LHCN-M2 (cell line): ENCODE measurements at places on chromosomes 4 and X.

- DNase-seq: peak; percentile 75
Measured at GRCh38 chrX:150548684-150549083, 19.7 kb upstream of the MTM1 start.

DNA sequence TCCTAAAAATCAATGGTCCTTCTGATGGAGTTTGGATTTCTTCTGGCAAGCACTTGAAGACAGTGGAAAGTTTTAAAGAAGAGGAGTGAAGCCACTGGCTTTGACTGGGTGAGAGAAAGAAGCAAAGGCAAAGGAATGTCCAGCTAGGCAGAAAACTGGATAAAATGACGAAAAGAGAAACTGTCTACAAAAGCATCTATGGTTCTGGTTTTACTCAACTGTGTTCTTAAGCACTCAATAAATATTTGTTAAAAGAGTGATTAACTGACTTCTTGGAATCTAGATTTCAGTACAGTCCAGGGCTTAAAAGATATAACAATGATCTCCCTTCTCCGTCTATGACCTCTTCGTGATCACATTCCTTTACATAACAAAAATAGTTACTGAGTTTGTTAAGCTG, 52.4 kb downstream of the PACRGL start:
- DNase-seq: no peak

- no peak for DNase-seq
Measured at GRCh38 chr4:102574317-102574716, 73.2 kb downstream of the NFKB1 start.

DNA sequence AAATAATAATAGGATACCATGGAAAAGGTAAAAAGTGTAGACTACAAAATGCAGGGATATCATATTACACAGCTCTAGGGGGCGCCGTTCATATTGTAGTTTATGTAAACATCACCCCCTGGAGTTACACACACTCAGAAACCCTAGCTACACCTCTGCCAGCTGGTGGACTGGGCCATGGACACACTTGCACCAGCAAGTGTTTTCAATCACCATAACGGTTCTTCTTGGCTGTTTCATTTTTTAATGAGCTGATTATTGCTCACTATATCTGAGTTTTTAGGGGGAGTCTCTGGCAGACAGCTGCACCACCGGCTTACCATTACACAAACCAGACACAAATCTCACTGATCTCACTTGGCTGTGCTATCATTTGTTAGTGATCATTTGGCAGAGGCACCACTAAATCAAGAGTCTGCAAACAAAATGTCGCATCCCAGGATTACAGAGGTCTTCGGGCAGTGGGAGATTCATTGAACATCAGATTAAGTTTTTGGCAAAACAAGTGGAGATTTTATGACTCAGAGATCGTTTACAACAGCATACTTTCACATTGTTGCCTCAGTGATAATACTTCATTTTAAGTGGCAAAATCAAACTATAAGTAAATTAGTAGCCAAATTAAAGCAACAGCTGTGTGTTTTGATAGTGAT, 185.7 kb downstream of the UNC5C start:
- DNase-seq: peak; percentile 48

- peak; percentile 48 for DNase-seq
Measured at GRCh38 chr4:101669138-101669831, 121.2 kb upstream of the BANK1 start.

DNA sequence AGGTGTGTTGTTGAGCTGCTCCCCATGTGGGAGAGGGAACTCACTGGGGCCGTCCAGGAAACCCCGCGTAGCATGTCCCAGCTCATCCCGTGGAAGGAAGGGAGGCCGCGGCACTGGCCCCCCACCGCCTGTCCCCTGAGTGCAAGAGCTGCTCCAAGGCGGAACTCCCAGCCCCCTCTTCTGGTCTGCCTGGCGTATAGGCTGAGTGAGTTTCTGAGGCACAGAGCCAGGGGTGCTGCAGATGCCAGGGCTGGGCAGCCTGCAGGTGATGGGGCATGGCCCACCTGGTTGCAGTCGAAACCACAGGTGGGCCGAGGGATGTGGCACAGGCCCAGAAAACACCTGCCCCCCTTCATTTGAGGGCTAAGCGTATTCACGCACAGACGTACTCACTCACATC, 49.6 kb downstream of the ABLIM2 start:
- DNase-seq: no peak

DNA sequence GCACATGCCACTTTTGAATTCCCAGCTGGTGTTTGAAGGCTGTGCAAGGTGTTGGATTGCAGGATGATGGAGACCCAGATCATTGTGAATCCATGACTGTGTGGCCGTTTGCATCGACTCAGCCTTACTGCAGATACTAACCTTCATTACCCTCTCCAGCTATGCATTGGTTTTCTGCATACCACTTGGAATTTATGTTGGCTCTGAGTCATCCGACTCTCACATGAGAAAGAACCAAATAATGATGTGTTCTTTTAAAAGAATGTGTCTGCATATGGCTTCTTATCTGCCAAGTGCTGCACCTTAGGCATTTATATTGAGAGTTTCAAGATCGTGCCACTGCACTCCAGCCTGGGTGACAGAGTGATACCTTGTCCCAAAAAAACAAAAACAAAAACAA, 106.7 kb upstream of the PRKX start:
- peak; percentile 53 for DNase-seq

GRCh38 chr4:128527351-128527750, 239.7 kb upstream of the PGRMC2 start:
- no peak for DNase-seq

- no peak for DNase-seq
Measured at GRCh38 chrX:41718481-41719235, 5.3 kb upstream of the GPR82 start.

GRCh38 chr4:180650273-180650672, 1592.9 kb upstream of the TENM3 start:
- no peak for DNase-seq

DNA sequence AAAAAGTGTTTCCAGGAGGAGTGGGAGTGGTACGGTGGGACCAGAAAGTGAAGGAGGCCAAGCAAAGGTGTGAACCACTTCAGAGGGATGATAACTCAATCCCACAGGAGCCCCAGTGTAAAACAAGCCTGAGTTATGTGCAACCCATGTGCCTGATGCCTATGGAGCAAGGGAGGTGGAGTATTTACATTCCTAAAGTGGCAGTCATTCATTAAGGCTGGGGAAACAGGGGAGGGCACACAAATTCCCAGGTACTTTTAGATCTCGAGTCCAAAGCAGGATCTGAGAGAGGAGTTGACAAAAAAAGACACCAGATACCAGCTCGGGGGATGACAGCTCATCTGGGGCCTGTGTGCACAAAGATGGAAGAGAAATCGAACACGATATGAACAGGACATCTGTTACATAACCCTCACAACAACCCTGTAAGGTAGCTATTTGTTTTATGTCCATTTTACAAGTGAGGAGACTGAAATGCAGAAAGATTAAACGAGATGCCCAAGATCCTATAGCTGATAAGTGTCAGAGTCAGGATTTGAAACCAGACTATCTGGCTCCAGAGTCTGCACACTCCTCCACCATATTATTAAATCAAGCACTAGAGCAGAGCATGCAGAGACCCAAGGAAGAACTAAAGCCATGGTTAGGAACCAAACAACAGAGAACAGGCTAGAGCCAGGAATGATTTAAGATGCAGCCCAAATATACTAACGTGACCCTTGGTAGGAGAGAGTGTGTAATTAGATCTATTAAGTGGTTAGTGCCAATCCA, 91.9 kb upstream of the MAPK10 start:
- DNase-seq: peak; percentile 26

DNA sequence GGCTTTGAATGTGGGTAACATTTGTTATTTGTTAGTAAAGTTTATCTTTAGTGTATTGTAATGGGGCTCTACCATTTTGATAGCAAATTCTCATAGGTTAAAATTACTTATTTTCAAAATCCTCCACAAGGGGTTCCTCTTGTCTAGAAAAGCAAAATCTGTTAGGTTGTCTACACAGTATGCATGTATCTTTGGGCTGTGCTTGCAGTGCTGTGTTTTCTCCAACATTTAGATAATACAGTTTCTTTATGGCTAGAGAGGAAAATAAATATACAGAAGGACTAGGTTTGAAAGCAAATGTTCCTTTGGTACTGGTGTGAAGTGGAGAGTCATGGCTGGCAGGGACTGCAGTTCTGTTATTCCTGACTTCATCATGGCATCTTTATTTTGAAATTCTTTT, 40.3 kb downstream of the POLR2B start:
- DNase-seq: no peak

DNA sequence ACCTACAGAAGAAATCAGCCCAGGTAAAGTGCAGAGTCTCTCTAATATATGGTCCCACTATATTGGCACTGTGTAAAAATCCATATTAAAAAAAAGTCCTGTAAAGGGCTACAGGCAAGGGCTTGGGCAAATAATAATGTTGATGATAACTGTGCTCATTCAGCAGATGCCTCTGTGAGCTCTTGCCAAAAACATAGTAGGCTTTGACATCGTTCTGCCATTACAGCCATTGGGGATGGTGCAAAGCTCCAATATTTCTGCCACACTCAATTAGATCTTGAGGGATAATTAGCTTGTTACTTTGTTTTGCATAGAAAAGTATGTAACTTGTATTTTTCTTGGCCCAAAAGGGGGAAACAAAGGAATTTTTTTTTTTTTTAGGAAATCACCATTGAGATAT, 645.5 kb upstream of the FAM241A start:
- DNase-seq: no peak

DNA sequence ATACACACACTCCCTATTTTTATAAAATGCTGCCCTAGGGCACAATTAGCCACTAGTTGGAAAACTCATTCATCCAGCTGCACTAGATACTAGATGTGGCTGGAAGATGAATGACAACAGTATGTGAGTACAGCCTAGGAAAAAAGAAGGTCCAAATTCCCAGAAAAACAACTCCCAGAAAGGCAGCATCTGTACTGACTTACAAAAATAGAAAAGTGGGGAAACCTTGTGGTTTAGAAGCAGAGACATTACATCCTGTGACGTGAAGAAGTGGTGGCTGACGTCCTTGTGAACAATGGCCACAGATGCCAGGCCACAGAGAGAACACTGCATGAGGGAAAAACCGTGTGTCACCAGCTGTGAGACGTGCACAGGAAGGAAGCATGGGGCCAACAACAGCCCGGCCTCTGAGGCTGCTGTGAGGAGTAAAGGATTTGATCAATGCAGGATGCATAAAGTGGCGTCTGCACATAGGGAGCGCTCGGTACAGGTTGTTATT, 81.2 kb downstream of the SPRY1 start:
- peak; percentile 70 for DNase-seq

DNA sequence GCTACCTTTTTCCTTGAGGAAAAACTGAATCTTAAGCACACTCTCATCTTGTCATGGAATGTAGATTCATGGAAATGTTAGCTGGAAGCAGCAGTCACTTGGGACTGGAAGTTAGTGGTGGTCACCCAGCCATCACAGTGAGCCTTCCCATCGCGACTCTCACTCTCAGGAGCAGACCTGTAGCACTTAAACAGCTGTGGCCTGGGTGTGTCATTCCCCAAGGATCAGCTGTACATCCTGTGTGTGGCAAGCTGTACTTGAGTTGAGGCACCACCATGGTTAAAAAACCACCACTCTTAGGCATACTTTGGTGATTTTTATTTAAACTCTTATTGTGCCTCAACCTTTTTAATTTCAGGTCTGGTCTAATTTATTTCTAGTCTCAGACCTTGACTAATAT, 46.7 kb downstream of the JADE1 start:
- peak; percentile 62 for DNase-seq

DNA sequence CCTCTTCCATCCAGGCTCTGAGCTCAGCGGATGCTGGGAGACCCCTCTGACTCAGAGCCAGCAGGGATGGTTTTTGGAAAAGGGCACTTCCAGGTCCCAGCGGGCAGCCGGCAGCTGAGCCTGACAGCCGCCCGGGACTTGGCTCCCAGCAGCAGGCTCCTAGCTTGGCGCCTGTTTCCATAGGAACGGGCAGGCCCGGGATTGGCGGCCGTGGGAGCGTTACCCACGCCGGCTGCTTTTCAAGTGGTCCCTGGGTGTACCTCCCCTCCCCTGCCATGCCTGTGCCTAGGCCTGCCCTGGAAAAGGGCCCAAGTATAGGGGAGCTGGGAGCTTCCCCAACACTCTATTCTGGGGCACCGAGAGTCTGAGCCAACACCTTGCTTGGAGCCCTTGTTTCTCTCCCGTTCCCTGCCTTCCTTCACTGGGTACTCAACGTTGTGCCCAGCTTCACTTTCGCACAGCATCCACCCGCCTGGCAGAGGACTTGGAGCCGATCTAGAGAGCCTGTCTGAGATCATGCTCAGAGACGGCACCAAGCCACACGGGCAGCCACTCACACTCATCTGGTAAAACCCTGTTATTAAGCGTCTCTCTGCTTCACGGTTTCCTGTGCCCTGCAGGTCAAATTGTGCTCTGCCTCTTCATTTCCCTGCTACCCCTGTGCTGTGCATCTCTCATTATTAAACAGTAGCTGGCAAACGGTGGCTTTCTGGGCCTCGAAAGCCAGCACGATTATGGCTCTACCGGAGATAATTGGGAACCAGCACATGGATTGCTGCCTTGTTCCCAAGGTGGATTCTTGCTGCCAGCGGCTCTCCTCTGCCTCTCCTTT, 521.5 kb downstream of the BCOR start:
- DNase-seq: no peak

GRCh38 chr4:103915224-103915869, 195.6 kb upstream of the TACR3 start:
- DNase-seq: peak; percentile 37

- no peak for DNase-seq
Measured at GRCh38 chr4:158770671-158771070, 1.8 kb downstream of the FNIP2 start.

DNA sequence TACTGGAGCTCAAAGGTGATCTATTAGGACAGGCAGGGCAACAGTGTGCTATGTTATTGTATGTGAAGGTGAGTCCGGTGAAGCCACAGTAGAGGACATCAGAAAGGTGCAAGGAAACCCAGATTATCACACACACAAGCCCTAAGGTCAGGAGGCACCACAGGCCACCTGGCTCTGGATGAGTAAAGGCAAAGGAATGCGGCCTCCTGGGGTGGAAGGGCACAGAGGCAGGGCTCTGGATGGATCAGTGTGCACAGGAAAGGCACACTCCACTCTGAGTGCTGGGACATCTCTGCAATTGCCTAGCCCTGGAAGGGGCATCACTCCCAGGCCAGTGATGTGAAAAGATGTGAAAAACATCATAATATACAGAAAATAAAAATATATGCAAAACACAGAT, 683.5 kb downstream of the TRIML1 start:
- DNase-seq: peak; percentile 36

DNA sequence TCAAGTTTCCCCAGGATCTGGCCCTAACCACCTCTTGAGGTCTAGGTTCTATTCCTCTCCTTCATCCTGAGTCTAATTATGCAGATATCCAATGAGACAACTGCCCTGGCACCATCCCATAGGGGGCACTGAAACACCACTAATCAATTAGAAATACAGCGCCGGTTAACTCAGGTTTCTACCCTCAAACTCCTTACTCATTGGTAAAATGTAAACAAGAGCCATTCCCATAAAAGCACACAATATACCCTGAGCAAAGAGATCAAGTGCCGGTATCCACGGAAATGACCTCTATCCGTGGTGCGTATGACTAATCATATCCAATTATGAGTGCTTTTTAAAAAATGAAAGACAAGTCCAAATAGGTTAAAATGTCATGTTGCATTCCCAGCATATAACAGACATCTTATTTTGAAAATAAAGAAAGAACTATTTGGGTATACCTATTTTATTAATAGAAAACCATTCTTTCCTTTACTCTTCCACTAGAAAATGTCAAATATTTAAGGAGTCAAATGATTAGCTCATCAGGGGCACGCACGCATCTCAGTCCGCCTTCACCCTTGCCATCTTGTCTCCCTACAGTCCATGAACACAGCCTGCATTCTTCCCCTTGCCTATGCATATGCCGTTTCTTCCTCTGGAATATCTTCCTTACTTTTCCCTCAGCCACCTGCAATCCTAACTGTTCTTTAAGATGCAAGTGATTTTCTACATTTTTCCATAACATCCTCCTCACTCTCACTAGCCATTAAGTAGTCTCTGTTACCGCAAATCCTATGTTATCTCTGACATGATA, 141.1 kb downstream of the MAML3 start:
- peak; percentile 77 for DNase-seq
